Foreskin melanocyte (primary cell): ENCODE measurements at places on chromosomes 12 and 14.

DNA sequence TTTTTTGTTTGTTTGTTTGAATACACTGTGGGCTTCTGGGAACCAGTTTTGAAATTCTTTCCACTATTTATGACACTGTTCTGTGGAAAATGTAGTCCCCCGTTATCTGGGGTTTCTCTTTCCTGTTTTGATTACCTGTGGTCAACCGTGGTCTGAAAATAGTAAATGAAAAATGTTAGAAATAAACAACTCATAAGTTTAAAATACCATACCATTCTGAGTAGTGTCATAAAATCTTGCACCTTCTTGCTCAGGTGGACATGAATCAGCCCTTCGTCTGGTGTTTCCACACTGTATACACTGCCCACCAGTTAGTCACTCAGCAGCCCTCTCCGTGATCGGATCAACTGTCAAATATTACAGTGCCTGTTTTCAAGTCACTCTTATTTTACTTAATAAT is 5.1 kb upstream of the PAPOLA start:
- no peak for DNase-seq

GRCh38 chr14:81028461-81028860 is 73.0 kb downstream of the TSHR start:
- DNase-seq = no peak

DNA sequence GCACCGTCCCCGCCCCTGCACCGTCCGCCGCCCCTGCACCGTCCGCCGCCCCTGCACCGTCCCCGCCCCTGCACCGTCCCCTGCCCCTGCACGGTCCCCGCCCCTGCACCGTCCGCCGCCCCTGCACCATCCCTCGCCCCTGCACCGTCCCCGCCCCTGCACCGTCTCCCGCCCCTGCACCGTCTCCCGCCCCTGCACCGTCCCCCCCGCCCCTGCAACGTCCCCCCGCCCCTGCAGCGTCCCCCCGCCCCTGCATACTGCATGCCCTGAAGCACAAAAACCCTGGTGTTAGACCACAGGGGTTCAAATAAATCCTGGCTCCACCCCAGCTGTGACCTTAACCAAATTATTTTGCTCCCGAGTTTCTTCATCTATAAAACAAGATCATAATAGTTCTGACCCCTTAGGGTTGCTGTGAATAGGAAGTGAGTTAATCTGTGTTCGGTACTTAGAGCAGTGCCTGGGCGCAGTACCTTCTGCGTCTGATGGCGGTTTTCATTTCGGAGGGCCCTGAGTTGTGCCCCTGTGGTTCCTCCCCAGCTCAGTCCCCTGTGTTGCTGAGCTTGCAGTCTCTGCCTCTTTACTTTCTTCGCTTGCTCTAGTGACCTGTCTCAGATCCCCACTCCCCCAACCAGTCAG is 38.1 kb downstream of the ESRRB start:
- DNase-seq = no peak

DNA sequence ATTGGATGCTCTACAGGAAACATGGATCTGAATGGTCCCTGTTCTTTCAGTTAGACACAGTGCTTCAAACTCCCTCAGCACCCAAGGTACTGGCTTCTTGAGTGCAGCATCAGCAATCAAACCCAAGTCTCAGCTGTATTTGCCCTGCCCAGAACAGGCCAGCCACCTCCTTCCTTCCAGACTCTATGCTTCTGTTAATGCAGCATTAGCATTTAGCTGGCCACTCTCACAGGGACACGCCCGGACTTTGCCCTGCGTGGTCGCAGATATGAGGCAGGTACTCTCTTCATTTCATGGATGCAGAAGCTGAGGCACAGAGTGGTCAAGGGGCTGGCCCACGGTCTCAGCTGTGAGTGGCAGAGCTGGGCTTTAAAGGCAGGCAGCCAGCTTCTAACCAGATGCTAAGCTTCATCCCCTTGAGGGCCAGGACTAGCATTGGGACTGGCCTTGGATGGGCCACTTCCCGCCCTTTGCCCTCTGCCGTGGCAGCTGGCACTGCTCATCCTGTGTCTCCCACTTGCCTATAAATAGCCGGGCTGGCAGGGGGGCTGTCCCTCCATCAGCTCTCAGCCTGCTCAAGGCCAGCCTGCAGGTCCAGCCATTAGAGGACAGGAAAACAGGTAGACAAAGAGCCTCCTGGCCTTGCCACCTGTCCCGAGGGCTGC is 1.5 kb upstream of the SLC25A47 start:
- DNase-seq = no peak

- DNase-seq = no peak
Measured at GRCh38 chr14:58484176-58484575, 56.7 kb downstream of the KIAA0586 start.

DNA sequence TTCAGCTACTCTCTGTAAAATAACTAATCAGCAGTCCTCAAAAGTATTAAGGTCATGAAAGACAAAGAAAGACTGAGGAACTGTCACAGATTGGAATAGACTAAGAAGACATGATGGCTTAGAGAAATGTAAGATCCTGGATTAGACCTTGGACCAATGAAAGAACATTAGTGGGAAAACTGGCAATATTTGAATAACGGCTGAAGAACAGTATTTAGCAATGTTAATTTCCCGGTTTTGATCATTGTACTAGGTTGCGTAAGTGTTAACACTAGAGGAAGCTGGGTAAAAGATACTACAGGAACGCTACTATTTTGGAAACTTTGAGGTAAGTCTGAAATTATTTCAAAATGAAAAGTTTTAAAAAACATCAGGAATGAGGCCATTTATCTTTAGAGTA is 98.8 kb upstream of the RESF1 start:
- no peak for DNase-seq

DNA sequence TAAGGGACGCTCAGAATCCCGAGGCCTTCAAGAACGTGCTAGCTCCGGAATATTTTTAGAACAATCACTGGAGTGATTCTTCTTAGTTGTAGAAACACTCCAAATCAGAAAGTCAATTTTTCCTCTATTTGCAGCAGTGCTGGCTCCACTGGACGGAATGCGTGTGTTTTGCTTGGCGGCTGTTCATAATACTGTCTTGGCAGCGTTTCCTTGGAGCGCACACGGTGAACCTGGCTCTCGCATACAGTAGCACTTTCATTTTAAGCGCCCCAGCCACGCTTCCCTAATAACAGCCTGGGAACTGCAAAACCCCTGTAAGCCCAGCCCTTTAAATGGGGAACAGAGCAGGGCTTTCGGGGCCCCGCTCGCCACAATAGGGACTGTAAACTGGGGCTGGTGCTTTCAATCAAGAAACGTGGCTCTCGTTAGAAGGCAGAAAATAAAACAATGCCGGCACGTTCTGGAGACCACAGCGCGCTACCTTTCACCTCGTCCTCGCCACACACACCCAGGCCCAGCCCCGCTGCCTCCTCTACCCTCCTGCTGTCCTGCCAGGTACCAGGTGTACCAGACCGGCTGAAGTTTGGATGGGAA is 79.9 kb downstream of the BCL11B start:
- DNase-seq = no peak

- DNase-seq = no peak
Measured at GRCh38 chr12:58596381-58596780, 323.9 kb downstream of the LRIG3 start.

DNA sequence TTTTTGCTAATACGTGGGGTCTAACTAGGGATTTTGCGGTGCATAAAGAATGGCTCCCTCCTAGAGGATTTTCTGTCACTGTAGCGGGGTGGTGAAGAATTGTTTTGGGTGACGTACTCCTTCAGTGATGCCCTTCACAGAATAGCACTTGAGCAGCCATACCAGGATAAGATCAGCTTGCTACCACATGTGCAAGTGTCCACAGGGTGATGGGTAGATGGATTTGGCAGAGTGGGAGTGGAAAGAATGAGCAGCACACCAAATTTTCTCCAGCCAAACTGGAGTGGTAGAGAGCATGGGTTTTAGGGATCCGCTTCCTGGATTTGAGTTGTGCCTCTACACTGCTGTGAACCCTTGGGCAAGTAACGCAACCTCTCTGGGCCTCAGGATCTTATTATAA is 2.3 kb downstream of the TCP11L2 start:
- no peak for DNase-seq

GRCh38 chr12:132066345-132066685 is 77.8 kb downstream of the DDX51 start:
- no peak for DNase-seq

- no peak for DNase-seq
Measured at GRCh38 chr12:72209086-72209485, 63.1 kb upstream of the TRHDE start.

- peak; percentile 69 for DNase-seq
Measured at GRCh38 chr14:52355016-52355431, 40.9 kb downstream of the PTGER2 start.

DNA sequence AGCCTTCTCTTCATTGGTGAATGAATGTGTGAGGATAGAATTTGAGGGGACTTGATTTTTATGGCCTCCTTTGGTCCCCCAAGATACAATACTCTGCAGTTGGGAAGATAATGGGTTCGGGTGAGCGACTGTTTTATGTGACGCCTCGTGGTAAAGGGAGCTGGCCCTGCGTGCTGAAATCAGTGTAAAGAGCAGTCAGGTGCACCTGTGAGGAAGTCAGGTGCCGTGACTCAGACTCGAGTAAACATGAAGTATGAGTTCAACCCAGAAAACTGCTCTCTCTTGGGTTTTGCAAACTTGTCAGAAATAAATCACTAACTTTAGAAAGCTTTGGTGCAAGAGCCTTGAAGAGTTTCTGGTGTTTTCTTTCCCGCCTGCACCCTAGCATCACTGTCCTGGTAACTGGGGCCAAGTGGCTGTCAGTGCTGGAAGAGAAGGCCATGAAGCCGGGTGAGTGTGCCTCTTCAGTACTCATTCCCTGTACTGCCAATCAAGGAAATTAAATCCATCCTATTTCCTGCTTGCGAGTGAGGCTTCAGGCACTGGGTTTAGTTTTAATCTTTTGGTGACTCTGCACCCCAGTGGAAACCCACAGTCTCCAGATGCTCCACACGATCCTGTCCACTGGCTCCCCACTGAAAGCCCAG is 59.2 kb downstream of the AACS start:
- no peak for DNase-seq

DNA sequence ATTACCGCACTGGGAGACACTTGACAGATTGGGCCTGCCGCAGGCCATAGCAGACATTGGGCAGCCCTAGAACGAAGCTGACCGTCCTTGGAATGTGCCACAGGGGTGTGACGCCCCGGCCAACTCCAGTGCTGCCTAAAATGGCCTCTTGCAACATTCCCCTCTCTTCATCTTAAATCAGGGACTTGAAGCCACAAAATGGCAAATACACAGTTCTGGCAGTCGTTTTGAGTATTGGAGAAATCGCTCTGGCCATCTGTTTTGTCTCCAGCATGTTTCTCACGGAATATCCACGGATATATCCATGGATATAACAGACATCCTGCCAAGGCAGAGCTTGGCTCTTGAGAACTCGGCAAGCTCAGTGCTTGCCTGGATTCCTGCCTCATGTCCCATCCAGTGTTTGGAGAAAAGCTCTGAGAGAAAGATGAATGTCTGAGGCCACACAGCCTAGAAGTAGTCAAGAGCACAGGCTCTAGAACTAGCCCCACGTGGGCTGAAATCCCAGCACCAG is 158.4 kb downstream of the CHST11 start:
- no peak for DNase-seq

DNA sequence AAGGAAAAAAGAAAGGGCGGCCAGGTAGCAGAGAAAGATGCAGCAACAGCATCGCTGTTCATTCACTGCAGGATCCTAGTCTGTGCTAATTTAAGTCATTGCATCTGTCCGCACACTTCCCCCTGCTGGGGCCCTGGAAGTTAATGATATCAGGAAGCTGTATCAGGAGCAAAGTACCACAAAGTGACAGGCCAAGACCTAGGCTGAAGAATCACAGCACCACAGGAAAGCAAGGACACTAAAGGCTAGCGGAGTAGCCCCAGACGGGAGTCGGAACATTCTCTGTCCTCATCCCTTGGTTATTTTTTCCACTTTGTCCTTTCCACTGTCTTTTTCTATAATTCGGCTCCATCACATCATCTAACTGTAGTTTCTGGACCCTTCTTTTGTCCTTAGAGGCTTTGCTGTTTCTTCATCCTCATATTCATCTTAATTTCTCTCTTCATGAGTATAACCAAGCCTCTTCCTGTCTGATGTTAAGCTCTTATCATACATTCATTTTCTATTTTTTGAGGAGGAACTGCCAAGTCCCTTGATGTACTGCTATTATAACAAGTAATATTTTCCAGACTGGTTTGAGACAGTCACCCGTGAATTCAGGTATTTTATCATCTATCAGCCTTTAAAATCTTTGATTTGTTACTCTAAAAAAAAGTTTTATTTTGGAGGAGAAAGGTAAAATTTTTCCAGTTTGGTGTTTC is 28.3 kb downstream of the DUSP16 start:
- no peak for DNase-seq

DNA sequence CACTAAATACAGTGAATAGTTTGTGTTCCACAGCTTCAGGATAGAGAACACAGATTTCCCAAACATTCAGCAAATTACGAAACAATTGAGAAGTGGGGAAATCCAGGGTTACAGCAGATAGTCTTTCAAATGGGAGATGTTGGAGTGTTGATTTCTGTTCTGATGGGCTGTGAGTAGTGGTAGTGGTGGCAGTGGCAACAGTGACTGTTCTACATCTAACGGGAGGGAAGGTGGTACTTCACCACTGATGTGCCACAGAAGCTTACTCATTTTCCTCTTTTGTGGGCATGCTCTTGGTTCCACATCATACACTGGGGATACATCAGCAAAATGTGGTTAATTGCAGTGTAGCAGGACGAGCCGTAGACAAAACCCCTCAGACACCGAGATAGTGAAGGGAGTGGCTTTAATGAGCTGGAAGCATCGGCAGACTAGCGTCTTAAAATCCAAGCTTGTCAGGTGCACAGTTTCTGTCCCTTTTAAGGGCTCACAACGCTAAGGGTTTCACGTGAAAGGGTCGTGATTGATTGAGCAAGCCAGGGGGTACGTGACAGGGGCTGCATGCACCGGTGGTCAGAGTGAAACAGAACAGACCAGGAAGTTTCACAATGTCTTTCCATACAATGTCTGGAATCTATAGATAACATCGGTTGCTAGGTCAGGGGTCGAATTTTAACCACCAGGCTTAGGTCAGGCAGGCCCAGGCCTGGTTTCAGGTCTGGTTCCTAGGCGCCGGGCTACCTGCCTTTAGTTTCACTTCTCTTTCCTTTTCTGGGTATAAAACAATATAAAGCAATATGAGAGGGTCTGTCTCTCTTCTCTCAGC is 330.6 kb upstream of the FBXO33 start:
- DNase-seq = no peak

- no peak for DNase-seq
Measured at GRCh38 chr12:119373666-119374065, 39.1 kb downstream of the CCDC60 start.

GRCh38 chr12:108340037-108340436 is 926 bp upstream of the CMKLR1 start:
- no peak for DNase-seq
